ENCODE measurements at places on chromosomes 13 and 19.

DNA sequence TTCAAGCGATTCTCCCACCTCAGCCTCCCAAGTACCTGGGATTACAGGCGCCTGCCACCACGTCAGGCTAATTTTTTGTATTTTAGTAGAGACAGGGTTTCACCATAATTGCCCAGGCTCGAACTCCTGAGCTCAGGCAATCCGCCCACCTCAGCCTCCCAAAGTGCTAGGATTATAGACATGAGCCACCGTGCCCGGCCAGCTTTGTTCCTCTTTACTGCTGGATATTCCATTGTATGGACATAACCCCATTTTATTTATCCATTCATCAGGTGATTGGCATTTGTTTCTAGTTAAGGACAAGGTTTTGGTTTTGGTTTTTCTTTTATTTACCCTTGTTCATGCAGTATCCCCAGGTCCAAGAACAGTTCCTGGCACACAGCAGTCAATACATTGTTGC is 4.1 kb upstream of the RPS9 start:
- DNase-seq: no peak

- no peak for DNase-seq
Measured at GRCh38 chr19:14577885-14578427, 4.9 kb upstream of the CLEC17A start.

GRCh38 chr13:59374691-59375090 is 789.0 kb downstream of the DIAPH3 start:
- DNase-seq: peak; percentile 3

DNA sequence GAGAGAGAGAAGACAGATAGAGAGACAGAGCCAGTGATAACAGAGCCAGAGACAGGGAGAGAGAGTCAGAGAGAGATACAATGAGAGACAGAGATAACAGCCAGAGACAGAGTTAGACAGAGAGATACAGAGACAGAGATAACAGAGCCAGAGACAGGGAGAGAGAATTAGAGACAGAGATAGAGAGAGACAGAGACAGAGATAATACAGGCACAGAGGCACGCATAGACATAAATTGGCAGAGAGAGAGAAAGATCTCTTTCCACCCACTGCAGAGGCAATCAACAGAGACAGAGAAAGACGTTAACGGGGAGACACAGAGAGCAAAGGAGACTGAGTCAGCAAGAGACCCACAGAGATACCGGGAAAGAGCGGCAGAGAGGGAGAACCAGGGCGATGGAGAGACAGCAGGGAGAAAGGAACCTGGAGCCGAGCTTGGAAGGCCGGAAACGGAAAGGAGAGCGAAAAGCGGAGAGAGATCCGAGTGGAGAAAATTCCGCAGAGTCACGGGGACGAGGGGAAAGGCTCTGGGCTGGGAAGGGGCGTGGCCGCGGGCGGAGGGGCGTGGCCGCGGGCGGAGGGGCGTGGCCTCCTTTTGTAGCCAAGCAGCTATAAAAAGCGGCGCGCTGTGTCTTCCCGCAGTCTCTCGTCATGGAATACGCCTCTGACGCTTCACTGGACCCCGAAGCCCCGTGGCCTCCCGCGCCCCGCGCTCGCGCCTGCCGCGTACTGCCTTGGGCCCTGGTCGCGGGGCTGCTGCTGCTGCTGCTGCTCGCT is at the start of gene TNFSF9:
TSS of gene TNFSF9 (plus strand) at position 641 of the 777 bp plus-strand sequence. CDS start at position 652, 11 bp downstream.
- peak; percentile 58 for DNase-seq

GRCh38 chr19:12564016-12564664 is 12.9 kb upstream of the ZNF564 start:
- peak; percentile 76 for DNase-seq

DNA sequence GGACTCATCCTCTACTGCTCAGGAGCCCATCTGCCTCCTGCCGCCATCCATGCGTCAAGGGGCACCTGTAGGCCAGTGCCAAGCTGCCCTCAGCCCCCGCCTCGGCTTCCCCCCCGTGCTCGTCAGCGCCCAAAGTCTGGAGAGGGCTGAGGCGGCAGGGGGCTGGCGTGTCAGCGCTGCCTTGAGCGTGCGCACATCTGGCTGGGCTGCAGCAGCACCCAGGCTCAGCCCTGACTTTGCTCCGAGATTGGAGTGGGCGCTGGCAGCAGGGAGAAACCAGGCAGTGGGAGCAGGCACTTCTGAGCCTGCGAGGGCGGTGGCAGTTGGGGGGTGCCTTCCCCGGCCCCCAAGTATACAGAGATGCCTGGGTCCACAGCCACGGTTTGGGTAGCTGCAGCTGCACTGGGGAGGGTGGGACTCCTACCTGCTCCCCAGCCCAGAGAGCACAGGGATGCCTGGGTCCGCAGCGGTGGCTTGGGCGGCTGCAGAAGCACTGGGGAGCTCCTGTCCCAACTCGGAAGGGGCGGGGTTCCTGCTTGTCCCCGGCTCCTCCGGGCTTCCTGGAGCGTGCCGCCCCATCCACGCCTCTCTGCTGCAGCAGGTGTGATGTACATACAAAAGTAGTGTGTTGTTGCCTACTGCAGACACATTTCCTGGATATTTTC is 44.8 kb upstream of the LPAR6 start:
- DNase-seq: no peak

DNA sequence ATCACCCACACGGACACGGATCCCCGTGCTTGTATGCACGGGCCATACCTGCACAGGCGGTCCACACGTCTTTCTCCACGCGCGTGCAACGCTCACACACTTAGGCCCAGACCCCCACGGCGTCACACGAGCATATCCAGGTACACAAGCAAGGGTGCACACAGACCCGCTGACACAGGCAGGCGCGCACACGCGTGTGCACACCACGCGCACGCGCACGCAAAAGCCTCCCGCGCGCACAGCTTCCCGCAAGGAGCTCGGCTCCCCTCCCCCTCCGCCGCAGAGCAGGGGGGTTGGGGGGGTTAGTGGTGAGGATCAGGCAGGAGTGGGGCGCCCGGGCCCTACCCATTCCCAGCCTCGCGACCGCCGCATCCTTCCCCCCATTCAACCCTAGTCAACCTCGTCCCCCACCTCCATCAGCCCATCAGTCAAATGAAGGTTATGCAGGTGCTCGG is 407 bp downstream of the RAB3A start:
- DNase-seq: no peak

DNA sequence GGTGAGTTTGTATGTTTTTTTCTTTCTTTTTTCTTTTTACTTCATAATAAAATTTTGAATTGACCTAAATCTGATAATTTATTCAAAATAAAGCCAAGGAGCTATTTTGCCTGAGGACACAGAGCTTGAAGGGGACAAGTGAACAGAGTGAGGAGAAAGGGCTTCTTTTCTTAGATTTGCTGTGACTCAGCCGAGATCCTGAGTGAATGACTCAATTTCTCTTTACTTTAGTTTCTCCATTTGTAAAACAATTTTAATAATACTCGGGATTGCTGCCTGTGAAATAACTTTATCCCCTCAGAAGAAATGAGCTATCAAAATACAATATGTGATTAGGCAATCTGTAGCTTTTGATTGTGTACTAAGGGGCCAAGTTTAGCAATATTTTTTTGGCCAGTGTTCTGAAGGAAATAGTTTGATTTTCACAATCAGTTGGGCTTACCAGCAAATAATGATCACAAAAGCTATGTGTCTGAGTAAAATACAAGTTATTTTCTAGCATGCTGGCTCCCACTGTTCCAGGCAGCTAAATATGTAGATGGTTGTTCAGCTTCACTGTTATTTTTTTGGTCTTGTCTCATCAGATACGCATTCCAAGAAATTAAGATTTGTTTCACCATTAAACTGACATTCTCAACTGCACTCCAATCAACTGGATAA is 437.5 kb downstream of the FGF9 start:
- DNase-seq: no peak

- DNase-seq: no peak
Measured at GRCh38 chr13:40330950-40331349, 335.5 kb downstream of the FOXO1 start.

DNA sequence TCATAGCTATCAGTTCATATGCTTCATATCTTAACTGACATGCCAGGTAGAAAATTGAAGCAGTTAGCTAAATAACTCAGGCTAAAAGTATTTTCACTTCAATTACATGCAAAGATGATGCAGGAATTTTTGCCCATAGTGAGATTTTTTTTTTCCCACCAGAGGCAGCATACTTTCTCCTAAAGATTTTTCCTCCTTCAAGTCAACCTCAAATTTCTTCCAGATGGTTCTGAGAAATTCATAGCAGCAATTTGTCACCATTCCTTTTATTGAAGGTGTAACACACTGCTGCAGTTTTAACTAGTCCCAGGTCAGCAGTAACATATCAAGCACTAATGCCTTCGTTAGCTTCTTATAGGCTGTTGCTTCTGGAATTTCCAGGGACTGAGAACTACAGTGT is 141.9 kb downstream of the SUCLA2 start:
- DNase-seq: no peak

DNA sequence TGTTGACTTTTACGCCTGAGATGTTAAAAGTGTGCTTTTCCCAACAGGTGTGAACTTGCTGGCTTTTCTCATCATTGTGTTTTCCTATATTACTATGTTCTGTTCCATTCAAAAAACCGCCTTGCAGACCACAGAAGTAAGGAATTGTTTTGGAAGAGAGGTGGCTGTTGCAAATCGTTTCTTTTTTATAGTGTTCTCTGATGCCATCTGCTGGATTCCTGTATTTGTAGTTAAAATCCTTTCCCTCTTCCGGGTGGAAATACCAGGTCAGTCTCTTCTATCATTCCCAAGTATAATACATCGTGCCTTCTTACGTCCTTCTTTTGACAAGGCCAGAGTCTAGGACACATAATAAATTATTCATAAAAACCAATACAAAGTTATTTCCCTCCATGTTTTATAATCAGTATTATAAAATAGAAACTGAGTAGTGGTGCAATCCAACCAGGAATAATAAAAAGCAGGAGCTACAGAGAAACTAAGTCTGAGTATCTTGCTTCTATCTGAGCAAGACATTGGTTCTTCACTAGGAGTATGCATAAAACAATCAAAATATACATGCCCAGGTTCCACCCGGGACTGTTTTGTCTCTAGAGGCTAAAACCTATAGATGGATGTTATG is 57.9 kb downstream of the RXFP2 start:
- DNase-seq: no peak

All from NCI-H446 (cell line).